ENCODE measurements at places on chromosomes 3 and 15.

DNA sequence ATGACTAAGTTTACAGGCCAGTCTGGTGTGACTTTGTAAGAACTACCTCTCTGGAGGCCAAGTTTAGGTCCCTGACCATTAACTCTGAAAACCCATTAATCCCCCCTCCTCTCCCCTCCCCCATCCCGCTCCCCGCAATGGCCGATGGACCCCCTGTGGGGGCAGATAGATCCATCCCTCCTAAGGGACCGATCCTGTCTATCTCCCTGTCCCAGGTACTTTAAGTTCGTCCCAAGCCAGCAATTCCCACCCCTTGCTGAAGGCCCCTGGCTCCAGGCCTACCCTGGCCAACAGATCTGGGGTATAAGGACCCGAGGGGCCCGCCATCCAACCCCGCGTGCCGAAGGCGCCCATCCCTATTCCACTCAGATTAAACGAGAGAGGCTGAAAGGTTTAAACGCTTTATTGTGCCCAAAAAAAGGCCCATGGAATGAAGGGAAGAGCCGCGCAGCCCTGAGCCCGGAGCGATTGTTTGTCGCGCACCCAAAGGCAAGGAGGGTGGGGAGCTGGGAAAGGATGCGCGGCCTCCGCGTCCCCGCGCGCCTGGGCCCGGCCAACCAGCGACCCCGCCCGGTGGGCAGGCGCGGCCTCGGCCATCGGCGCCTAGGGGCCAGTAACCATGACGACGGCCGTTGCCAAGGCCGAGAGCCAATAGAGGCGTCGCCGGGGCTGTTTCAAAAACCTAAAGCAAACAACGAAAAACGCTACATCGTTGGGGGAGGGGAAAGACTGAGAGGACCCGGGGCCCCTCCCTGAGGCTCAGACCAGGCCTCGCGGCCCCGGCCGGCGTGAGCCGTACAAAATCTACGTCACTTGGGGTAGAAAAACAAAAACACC is 35.9 kb downstream of the HMCES start:
- peak; percentile 94 for DNase-seq

DNA sequence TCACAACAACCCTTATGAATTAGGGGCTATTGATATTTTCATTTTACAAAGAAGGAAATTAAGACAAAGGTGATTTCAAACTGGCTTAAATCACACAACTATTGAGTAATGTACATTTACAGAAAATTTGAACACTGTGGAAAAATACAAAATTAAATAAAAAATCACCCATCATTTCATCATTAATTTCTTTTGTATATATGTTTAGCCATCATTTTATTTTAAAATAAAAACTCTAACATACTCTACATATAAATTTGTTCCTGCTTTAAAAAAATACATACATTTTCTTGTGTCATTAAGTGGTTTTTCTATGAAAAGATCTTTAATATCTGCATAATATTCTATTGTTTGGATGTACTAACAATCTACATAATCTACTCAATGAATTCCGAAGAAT is 20.2 kb downstream of the CLDN11 start:
- no peak for DNase-seq

GRCh38 chr3:65279225-65279782 is 591.5 kb upstream of the ADAMTS9 start:
- no peak for DNase-seq

DNA sequence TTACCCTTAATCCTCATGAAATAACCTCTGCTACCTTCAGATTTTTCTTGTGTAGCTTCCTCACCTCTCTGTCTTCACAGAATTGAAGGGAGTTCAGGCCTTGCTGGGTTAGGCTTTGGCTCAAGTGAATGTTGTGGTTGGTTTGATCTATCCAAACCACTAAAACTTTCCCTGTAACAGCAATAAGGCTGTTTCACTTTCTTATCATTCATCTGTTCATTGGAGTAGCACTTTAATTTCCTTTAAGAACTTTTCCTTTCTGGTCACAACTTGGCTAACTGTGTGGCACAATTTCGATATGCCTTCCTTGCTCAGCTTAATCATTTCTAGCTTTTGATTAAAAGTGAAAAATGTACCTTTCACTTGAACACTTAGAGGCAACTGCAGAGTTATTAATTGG is 129.8 kb downstream of the NR1I2 start:
- DNase-seq: no peak

DNA sequence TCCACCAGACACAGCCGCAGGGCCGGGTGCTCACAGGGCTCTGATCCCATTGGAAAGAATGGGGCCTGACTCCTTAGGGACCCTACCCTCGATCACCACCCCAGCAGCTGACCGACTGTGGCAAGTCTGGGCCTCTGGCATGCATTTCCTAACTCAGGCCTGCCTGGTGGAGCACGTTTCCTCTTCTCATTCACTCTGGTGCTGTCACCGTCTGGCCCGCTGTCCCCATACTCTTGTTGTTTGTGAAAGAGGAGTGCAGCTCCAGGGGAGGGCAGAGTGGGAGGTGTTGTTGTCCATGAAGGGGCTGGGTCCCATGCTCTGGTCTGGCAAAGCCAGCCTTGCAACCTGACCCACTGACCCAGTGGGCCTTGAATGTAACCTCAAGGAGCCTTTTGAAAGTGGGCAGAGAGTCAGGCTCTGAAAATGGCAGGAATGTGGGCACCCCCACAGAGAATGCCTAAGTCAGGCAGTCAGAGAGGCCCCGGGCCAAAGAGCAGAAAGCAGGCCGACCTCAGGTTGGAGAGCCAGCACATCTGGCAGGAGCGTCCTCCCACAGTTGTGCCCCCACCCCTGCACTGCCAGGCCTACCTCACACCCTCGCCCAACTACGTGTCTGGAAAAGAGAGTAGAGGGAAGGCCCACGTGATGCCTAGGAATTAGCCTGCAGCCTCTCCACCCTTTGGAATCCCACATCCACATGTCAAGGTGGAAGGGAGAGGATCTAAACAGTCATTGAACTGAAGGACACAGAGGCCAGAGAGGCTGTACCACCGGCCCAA is 10.9 kb downstream of the SEMA7A start:
- peak; percentile 44 for DNase-seq

DNA sequence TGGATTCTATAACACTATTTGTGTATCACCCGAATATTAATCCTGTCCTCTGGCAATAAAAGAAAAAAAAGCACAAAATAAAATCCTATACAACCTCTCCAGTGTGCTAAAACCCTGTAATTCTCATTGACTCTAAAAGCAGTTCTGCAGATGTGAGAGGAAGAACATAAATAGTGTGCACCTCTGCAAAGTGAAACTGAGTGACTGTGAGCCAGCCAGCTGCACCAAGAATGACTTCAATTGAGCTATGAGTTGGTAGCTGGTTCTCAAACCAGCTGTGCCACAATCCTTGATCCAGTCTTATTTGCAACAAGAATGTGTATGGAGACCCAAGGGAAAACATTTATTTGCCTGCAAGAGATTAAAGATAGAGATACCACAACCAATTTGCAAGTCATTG is 31.2 kb upstream of the COL8A1 start:
- no peak for DNase-seq

- DNase-seq: no peak
Observed at GRCh38 chr3:109702252-109702651, 364.9 kb upstream of the DPPA4 start.

DNA sequence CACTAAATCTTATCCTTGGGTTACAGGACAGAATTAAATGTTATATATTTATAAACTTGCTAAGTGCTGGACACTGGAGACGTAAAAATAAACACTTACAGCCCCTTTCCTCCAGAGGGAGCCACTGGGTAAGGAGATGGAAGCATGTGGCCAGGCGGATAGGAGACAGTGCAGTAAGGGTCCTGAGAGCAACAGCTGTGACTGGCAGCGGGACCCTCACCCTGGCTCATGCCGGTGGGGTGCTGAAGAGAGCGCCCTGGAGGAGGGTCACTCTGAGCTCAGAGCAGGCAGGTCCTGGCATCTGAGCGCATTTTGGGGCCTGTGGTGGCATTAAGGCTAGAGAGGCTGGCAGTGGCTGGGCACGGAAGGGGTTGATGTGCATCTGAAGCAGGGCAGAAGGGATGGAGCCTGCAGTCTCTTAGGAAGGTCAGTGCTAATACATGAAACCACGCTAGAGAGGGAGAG is 16.0 kb downstream of the SEC61A1 start:
- DNase-seq: peak; percentile 59

- no peak for DNase-seq
Observed at GRCh38 chr3:134696155-134696554, 45.3 kb upstream of the KY start.

DNA sequence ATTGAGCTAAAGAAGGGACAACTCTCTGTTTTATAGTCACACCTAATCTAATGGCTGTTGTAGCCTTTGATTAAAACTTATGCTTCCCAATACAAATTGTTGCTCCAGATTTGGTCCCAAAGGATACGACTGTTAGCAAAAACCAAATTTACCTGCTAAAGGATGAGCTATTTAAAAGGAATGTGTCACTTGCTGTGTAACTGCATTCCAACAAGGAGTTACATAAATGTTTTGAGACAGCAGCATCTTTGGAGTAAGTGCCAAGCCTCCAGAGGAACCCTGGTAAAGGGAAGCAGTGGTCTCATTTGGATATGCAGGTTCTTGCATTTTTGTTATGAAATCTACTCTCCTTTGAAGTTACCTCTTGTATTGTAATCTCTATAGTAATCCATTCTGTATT is 233.3 kb downstream of the THSD4 start:
- DNase-seq: no peak

- no peak for DNase-seq
Observed at GRCh38 chr15:93333796-93334195, 244.8 kb upstream of the RGMA start.

DNA sequence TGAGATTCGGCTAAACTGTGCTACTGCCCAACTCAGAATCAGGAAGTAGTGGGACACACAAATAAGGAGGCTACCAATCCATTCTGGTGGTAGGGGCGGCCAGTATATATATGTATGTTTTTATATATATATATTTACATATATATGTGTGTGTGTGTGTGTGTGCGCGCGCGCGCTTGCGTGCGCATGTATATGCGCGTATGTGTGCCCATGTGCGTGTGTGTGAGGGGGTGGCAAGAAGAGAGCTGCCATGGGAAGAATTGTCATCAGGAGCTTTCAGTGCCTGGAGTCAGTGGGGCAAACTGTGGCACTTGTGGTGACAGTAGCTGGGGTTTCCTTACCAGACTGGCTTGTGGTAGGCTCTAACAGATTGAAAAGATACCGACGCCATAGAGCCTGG is 26.5 kb downstream of the GXYLT2 start:
- DNase-seq: no peak

DNA sequence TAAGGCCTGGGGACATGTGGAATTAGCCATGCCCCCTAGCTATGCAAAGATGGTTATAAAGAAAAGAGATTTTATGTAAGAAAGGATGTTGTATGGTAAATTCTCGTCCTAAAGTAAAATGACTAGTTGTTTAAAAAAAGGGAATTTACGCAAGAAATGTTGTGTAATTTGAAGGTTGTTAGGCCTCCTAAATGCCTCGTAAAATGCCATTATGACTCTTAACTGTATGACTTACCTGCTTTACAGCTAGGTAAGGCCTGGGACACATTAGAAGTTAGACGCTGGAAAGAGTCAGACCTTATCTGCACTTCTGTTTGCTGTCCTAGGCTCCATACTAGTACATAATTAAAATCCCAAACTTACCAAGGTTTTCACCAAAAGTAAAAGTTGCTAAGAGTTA is 17.5 kb upstream of the HHATL start:
- DNase-seq: no peak

- no peak for DNase-seq
Observed at GRCh38 chr15:41791547-41791937, 17.3 kb downstream of the MAPKBP1 start.

DNA sequence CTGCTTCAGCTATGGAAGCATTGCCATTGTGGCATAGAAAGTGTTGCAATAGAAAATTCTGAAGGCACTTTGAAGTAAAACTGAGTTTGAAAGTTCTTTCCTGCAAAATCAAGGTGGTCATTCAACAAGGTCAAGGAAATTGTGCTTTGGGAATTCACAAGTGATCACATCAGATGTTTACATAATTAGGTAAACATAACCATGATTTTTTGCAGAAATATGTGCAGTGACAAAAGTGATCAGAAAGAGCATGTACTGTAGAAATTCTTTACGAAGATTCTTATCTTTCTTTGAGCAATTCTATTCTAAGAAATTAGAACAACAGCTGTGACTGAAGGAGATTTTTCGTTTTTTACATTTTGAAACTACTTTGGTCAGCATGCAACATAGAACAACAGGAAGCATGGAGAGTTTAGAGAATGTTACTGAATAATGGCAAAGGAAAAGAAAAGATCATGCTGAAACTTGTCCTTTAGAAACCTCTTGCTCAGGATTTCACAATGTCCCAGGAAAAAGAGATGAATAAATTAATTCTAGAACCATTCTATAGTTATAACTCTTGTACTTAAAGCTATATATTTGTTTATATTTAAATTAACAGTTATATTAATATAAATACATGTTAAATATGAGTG is 643.4 kb upstream of the ARPP21 start:
- no peak for DNase-seq

GRCh38 chr3:134993011-134993410 is 198.0 kb downstream of the EPHB1 start:
- no peak for DNase-seq

GRCh38 chr15:39743611-39744010 is 39.0 kb downstream of the FSIP1 start:
- no peak for DNase-seq

- DNase-seq: no peak
Observed at GRCh38 chr3:29195056-29195455, 85.8 kb upstream of the RBMS3 start.

DNA sequence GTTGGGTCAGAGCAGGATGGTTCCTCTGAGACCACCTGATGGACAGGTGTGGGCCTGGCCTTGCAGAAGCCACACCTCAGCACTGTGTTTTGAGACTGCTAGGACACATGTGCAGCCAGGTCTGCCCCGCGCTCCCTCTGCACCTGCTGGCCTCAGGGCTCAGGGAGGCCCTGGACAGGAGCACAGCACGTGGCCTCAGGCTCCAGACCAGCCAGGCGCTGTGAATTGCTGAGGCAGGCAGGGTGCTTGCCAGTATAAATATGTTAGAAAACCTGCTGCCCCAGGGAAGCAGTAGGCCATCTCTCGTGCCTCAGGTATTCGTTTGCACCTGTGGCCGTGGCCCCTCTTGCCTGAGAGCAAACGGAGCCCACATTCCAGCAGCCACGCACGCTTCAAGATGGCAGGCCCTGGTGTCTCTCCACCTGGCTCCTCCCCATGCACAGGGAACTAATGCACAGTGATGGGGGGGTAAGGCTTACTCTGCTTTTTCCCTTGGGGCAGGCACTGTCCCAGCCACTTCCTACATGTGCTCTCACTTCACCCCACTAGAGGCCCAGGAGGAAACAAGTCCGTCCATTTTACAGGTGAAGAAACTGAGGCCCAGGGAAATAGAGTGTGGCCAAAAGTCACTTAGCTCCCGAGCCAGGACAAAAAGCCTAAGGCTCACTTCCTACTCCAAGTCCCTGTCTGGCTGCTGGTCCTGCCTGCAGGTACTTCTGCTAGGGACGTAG is 20.4 kb downstream of the SEC61A1 start:
- no peak for DNase-seq

- peak; percentile 23 for DNase-seq
Observed at GRCh38 chr3:117144853-117145252, 435.3 kb downstream of the TUSC7 start.

- no peak for DNase-seq
Observed at GRCh38 chr15:78637776-78638435, 3.1 kb downstream of the CHRNB4 start.

GRCh38 chr3:43062564-43063040 is 43.3 kb downstream of the POMGNT2 start:
- no peak for DNase-seq

Data from fibroblast of villous mesenchyme (primary cell).